ENCODE measurements at places on chromosomes 16 and 17.

DNA sequence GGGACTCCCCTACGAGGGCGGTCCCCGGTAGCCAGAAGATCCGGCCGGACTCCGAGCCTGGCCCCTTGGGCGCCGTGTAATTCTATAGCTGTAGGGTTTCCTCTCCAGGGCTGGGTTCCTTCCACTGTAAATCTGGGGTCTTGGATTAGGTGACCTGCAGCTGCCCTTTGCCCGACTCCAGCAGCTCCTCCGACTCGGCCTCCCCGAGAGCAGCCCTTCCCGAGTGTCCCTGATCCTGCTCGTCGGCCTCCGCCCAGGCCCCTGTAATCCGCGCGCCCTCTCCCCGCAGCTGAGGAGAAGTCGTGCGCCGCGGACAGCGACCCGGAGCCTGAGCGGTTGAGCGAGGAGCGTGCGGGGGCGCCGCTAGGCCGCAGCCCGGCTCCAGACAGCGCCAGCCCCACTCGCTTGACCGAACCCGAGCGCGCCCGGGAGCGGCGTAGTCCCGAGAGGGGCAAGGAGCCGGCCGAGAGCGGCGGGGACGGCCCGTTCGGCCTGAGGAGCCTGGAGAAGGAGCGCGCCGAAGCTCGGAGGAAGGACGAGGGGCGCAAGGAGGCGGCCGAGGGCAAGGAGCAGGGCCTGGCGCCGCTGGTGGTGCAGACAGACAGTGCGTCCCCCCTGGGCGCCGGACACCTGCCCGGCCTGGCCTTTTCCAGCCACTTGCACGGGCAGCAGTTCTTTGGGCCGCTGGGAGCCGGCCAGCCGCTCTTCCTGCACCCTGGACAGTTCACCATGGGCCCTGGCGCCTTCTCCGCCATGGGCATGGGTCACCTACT, 5.5 kb downstream of the TBX2 start:
- DNase-seq: no peak

- no peak for DNase-seq
These were observed 10.2 kb downstream of the CYTH1 start for GRCh38 chr17:78771758-78772382.

- DNase-seq: no peak
These were observed 386.1 kb upstream of the C16orf82 start for GRCh38 chr16:26680671-26681070.

DNA sequence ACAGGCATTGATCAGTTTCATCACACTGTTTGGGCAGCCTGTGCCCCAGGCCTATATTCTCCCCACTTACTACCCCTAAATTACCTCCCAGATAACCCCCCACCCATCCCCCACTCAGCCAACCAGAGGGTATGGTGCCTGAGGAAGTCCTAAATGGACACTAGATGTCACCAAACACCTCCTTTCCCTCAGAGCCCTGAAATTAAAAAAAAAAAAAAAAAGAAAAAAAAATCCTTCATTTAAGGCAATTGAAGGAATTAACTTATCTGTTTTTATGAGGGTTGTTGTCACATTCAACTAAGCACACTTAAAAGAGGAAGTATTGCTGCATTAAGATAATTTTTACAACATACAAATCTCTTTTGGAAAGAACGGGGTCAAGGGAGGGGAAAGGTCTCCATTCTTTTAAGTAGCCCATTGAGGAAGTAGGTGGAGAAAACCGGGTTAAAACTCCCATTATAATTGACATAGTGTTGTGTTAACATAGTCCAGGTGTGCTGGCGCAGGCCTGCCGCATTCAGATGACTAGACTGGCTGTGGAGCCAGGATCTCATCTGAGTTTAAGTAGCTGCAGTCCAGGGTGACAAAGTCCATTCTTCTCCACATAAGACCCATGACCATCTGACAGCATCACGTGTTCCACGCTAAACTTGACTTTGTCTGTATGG, 46.3 kb downstream of the SNX11 start:
- peak; percentile 42 for DNase-seq

GRCh38 chr17:50798424-50799288, 31.3 kb upstream of the ANKRD40CL start:
- no peak for DNase-seq

GRCh38 chr17:42098730-42099399, 592 bp upstream of the ZNF385C start:
- DNase-seq: no peak

DNA sequence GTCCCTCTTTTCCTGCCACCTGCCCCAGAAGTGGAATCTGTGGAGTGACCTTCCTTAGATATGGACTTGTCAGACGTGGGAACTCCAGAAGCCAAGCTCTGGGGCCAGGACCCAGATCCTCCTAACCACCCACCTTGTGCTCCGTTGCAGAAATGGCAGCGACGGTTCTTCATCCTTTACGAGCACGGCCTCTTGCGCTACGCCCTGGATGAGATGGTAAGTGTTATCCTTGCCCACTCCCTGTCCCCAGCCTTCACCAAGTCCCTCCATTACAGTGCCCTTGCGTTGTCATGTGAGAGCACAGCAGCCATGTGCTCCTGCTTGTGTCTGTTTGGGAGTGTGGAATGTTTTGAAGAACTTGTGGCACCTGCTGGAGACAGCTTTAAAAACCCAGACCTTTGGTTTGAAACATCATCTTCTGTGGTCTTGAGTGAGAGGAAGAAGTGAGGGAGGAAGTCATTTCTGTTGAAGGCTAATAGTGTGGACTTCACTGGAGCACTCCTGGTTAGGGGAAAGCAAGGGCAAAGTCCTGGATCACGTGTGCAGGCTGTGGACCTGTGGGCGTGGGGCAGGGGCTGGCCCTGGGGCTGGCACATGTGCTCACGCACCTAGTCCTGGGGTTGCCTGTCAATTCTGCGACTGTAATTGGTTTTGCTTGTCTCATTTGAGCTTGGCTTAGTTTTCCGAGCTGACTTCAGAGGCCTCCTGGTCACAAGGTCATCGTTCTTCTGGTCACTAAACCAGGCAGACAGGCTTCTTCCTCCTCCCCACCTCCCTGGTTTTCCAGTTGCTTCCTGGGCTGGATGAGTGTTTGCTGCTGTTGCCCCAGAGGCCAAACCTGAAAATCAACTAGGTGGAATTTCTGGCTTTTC, 35.8 kb downstream of the MPRIP start:
- DNase-seq: no peak

- DNase-seq: no peak
These were observed 47.1 kb downstream of the SPACA3 start for GRCh38 chr17:33038740-33039139.

DNA sequence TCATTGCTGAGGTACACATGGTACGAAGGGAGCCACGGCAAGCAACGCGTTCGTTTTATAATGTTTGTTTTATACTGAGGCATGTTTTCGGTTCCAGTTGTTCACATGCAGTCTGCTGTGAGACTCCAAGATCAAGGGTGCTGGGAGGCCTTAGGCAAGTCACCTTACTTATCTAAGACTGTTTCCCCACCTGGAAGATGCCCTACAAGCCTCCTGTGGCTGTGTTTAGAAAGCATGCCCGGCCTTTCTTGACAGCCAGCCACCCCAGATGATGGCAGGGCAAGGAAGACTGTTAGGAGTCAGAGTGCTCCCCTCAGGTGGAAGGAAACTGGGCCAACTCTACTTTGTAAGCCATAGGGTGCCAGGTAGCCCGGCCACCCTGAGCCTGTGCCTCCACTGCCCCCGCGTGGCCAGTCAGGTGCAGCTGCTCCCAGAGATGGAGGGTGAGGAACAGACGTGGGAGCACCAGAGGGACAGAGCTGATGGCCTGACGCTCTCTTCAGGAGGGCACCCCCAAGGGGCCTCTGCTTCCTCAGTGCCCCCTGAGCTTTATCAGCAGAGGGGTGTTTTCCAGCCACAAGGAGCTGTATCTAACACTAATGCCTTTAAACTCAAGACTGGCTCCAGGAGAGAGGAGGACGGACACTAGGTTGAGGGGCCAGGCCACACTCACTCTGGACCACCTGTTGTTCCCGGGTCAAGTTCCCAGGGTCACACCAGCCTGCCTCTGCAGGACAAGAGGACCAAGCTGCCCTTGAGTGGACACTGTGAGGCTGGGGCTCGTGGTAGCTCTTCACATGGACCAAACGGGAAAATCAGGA, 5.4 kb downstream of the NAT9 start:
- no peak for DNase-seq

- DNase-seq: no peak
These were observed 26.0 kb downstream of the KLHDC4 start for GRCh38 chr16:87739801-87740200.

- no peak for DNase-seq
These were observed 4.3 kb downstream of the ADGRG3 start for GRCh38 chr16:57672416-57672815.

DNA sequence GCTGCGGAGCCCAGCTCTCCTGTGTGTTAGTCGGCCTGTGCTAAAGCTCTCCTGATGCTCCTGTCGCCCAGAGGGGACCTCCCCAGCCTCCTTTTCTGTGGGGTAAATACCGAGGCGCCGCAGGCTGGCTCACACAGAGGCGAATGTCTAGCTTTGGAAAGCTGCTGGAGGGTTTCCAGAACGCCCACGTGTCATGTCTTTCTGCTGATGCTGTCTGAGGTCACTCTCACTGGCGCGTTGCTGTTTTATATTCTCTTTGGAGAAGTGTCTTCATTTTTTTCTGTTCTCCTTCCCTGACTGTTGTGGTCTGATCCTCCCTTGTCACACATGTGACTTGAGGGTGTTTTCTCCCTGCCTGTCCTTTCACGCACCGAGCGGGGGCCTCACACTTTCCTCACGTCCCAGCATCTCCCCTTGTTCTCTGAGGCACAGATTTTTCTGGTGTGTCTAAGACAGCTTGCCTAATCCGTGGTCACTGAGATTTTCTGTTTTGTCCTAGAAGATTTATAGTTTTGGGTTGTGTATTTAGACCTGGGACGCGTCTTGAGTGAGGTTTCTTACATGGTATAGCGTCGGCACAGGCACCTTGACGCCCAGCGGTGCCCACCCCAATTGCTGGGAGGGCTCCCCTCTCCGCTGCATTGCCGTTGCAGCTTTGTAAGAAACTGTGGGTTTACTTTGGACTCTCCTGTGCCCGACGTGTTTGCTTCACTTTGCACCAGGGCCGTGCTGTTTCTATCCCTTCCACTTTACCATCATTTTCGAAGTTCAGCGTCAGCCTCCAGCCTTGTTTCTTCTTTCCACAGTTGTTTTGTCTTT, 92.1 kb upstream of the ZNF750 start:
- DNase-seq: peak; percentile 71

DNA sequence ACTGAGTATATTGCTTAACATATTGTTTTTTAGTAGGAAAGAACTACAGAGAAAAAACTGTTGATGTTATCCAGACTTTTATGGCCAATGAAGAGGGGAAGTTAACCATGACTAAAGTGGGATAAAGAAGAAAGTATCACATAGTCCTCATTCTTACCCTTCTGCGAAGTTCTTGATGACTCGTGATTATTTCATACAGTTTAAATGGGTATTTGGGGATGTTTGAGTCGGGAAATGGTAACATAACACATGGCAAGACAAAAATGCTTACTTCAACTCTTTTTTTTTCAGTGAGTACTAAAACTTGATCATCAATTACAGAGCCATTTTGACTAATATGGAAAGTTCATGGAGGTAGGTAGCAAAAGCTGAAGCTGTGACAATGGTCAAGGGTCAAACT, 4.9 kb downstream of the POLG2 start:
- DNase-seq: no peak

DNA sequence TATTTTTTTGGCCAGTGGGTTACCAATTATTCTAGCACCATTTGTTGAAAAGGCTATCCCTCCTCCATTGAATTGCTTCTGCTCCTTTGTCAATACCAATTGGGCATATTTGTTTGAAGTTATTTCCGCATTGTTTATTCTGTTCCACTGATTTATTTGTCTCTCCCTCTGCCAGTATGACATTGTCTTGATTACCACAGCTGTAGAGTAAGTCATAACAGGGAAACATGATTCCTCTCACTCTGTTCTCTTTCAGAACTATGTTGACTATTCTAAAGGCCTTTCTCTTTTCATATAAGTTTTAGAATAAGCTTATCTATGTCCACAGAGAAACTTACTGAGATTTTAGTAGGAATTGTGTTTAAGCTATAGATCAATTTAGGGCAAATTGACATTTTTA, 94.3 kb downstream of the MAP2K6 start:
- no peak for DNase-seq

DNA sequence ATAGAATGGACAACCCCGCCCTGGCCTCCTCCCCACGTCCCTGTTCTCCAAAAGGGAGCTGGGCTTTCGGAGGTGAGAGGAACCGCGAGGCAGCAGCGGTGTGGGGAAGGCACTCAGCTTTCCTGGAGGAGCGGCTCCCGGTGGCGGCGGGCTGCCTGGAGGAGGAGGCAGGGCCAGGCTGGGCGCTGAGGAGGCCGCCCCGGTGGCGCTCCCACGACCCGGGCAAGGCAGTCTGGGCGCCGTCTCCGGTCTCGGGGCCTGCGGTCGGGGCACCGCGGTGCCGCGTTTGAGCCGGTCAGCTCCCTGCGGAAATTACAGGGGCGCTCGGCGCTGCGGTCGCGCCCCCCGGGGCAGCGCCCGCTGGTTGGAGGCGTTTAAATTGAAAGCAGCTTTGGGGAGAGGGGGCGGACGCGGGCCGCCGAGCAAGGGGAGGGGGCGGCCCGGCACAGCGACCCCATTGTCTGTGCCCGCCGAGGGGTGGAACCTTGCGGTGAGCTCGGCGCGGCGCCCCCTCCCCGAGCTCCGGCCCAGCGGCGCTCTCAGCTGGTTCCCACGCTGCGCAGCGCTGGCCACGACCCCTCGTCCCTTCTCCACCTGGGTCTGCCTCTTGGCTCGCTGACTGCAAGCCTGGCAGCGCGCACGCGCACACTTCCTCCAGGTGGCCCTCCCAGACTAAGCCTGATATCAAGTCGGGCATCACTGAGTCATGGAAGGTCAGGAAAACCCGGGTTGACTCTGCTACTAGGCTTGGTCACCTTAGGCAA, 58.7 kb upstream of the DLX4 start:
- DNase-seq: no peak

GRCh38 chr16:72947379-72948237, 100.3 kb downstream of the ZFHX3 start:
- DNase-seq: no peak

- DNase-seq: no peak
These were observed 105.7 kb downstream of the CCDC182 start for GRCh38 chr17:57639381-57639780.

GRCh38 chr16:74455213-74455612, 33.9 kb upstream of the CLEC18B start:
- DNase-seq: no peak

- no peak for DNase-seq
These were observed 15.2 kb downstream of the MED24 start for GRCh38 chr17:40038882-40039513.

GRCh38 chr16:19939553-19939952, 54.9 kb upstream of the GPRC5B start:
- DNase-seq: no peak

Measured in MV-4-11 (cell line).